ENCODE measurements at places on chromosomes 3 and 15. TPM values are rescaled to one million over a fixed set of nuclear protein-coding genes. Genes with fewer than 3 reads are reported as not detected.
A peak's percentile ranks its signal among the peaks of the same experiment; 100 is the strongest.

DNA sequence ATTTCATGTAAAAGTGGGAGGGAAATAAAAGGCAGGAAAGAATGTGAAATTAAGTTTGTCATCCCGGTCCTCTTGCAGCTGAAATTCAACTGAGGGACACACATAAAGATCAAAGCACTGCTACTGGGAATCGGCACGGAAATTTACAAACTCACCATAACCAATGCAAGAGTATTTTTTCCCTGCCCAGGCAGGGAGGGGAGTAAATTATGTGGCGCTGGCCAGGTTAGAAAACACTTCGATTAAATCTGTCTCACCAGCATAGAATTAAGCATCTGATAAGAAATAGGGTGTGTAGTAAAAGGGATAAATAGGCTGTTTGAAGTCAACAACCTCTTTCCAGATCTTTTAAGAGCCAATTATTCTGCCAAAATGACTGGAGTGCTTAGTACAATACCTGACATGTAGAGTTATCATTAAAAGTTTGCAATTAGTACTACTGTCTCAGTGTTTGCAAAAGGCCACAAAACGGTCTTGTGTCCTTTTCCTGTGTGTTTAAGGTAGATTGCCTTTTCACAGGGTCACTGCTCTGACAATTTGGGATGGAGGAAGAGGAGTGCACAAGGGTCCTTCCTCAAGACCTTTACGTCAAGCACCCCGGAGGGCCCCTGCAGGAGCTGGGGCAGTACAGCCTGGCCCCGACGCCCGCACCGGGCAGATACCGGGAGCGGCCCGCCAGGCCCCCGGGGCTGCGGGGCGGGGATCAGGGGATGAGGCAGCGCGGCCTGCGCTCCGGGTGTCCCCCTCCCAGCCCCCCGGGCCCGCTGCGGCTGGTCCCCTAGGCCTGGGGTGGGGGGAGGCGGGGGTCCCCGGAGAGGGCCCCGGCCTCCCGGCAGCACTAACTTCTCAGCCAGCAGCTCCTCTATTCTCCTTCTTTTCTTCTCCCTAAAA lies 651 bp downstream of the UBA3 start:
- DNase-seq, result no peak

DNA sequence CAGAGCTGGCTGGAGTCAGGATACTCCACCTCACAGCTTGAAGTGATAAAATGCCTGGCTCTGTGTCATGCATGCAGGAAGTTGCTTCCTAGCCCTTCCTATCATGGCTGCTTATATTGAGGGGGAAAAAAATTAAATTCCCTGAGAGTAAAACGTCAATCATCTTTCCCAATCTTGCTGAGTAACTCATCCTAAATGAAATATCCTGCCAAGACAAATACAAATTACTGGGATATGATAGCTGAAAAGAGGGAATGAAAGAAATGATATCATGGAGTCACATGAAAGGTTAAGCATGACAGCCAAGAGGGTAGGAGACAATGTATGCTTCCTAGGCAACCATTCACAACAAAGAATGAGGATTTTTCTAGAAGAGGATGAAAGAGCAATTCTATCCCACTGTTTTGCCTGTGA lies 110.6 kb downstream of the ABI3BP start:
- no peak for DNase-seq

GRCh38 chr3:13587442-13587841 lies 38.5 kb downstream of the FBLN2 start:
- no peak for DNase-seq

The NMB gene
- total RNA-seq, result 89.3 TPM

DNA sequence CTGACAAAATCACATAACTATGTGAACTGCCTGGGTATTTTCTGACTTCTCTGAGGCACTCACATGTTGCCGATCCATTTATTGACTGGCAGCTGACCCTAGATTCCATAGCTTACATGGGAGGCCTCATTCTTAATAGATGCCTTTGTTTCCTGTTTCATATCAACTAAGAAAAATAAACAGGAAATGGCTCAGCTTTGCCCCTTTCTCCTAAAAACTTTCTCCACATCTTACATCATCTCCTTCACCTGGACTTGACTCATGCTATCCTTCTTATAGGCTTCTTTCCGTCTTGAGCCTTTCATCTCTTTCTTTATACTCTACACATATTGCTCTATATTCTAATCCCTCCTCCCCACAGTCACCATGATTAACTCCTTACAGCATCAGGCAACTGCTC lies 38.0 kb downstream of the TXNRD3 start:
- DNase-seq, result no peak

- DNase-seq, result no peak
These were observed 528.6 kb downstream of the CADM2 start for GRCh38 chr3:85487375-85487774.

DNA sequence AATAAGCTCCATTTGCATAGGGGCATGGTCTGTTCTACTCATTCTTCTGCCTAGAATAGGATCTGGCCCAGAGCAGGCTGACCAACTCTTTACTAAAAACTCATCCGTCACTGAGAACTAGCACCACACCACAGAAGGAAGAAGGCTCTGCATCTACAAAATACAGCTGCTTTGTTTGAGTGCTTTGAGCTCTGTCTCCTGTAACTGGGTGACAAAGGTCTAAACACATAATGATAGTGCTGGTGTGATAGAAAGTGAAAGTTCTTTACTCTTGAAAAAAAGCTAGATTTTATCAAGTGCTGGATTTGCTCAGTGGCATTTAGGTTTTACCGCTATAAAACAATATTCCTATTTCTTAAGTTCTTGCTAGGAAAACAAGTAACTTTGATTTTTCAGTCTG lies 140.7 kb downstream of the FHIT start:
- DNase-seq, result no peak

DNA sequence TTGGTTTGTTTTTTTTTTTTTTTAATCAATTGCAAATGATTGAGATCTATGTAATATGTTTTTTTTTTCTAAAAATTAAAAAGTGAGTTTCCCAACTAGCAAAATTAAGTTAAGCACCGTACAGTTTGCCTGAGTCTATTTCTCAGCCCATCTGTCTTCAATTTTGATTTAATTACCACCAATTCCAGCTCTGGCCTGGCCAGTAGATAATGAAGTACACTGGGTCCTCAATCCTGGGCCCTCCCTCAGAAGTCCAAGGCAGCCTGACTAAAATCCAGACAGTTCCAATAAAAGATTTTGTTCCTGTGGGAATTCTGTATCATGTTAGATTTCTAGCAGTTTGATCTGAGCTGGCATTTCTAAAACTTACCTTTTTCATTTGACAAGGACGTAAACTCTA lies 887.2 kb downstream of the NAALADL2 start:
- no peak for DNase-seq

DNA sequence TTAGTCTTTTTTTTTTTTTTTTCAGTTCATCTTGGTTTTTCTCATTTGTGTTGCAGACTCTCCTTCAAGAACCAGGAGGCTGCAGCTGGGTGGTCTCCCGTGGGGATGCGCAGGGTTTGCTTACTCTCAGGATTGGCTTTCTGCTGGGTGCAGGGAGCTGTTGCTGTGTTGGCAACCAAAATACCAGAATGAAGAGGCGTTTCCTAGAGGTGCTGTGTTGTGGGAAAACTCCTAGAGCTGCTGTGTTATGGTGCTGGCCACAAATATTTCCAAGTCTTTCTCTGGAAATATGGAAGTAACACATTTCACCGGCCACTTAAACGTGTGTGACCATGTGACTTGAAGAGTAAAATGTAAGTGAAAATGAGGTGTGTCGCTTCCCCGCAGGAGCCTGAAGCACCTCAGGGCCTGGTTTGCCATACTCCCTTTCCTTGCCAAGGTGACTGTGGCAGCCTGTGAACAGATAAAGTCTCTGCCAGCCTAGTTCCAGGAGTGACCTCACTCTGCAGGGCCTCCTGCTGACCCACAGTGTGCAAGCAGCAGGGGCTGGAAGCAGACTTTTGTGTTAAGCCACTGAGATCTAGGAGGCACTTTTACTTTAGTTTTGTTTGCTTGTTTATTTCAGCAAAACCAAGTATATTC lies 258.9 kb downstream of the ADAMTS17 start:
- no peak for DNase-seq

DNA sequence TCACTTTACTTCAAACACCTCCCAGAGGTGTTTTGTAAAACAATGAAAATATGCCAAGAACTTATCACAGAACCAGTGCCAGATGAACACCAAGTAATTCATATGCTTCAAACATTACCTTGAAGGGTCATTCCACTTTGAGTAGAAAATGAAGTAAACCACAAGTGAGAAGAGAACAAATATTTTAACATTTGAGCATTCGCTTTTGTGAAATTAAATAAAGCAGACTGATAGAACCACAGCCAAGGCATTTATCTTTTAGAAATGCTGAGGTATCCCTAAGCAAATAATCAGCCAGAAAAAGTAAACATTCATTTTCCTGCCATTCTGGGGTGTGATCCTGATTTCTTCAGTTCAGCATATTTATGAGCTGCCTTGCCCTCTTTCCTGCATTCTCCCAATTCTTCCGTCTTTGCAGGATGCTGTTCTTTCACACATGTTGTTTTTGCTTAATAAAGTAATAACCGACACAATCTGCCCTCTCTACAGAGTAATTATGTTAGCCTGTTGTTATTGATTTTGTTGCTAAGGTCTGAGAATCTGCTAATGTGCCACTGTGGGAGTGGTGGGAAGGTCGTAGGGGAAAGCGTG lies 235.6 kb upstream of the TGFBR2 start:
- no peak for DNase-seq

The HYAL1 gene
- 16.9 TPM for total RNA-seq

DNA sequence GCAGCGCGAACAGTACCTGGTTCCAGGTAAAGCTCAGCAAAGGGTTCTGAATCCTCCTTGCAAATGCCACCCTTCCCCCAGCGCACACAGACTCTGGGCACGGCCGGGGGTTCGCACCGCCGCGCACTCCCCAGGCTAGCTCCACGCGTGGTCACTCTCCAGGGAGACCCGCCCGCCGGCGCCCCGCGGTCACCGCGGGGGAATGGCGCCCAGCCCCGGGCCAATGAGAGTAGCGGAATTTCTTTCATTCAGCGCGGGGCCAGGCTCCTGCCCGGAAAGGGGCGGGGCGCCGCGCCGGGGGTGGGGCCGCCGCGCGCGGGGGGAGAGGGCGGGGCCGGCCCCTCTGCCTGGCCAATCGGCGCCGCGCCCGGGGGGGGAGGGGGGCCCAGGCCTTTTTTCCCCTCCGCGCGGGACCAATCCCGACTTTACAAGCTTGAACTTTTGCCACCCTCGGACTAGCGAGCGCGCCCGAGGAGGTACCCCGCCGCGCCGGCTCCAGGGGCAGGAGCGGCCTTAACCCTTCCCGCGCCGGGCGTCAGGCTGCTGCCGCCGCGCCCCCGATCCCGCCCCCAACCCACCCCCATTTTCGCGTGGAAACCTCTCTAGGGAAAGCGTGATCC lies 1.1 kb upstream of the SMAD6 start:
- peak; percentile 86 for DNase-seq

DNA sequence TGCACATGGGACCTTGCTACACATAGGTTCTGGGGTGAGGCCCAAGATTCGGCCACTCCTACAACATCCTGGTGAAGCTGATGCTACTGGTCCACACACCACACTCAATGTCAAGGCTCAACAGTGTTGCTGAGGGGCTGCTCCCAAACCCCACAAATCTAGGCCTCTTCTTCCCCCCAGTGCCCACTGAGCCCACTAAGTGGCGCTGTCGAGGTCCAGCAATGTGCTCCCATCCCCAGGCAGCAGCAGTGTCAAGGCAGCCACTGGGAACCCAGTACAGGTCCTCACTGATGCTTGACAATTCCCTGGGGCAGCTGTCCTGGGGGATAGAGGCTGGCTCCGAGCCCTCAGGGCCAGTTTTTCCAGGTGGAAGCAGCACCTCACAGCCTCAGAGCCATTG lies 21.5 kb downstream of the SCN5A start:
- DNase-seq, result no peak

The IFT57 gene
- total RNA-seq, result 59.6 TPM

DNA sequence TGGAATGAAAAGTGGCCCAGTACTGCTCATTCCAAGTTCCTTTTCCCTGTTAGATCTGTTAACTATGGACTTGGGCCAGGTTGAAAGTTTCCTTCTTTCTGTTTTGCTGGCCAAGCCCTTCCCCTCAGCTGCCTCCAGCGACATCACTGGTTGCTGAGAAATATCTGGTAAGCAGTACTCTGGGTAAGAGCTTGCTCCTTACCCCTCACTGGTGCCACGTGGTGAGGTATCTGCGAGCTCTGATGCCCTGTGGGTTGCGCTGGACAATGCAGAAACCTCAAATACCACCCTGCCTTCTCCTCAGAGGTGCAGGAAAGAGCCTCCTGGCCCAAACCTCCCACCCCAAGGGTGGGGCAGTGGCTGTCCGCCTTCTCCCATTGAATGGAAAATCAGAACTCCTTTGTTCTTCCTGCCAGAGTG lies 42.9 kb upstream of the APH1B start:
- no peak for DNase-seq

DNA sequence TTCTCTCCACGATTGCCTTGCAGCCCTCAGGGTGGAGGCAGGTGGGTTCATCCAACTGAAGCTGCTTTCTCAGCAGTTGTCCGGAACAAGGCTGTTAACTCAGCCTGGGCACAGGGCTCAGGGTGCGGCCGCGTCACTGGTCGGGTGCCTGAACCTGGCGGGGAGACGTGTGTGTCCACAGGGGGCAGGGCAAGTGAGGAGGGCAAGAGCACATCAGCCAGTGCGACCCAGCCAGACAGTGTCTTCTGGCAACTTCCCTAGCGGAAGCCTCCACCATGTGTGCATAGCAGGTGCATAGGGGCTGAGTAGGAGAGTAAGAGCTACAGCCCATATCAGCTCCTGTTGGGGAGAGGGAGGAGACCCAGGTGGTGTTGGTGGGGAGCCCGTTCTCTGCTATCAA lies 150.4 kb upstream of the THRB start:
- DNase-seq, result no peak

GRCh38 chr3:57582474-57583168 lies 14.5 kb downstream of the ARF4 start:
- DNase-seq, result no peak

- DNase-seq, result no peak
These were observed 97.7 kb downstream of the RPL39L start for GRCh38 chr3:187041362-187042307.

The MST1R gene
- 12.6 TPM for total RNA-seq

DNA sequence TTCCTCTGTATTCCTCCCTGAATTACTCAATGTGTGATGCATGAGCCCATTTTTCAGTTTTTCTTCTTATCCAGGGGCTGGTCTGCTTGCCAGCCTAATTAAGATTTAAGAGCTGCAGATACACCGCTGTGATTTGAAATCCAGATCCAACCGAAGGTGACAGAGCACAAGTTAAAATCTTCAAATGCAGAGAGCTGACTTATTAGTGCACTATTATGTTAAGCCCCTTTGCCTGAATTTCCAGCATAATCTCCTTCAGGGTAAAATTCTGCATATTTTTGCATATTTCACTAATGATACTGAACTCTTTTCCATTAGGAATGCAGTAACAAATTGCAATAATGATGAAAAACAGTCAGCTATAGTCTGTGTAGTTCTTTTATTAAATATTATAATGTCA lies 583.6 kb downstream of the ROBO2 start:
- DNase-seq, result no peak

DNA sequence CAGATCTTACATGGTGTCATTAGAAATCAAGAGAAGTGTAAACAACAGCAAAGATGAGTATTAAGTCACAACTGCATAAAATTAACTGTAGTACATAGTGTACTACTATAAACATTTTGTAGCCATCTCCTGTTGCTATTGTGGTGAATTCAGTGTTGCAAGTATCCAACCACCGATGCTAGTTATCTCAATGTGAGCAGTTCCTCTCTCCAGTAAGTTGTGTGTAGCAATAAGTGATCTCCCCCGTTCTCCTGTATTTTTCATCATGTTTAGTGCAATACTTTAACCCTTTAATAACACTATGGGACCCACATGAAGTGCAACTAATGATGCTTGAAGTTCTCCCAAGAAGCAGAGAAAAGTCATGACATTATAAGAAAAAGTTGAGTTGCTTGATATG lies 264.7 kb upstream of the KCNH8 start:
- DNase-seq, result no peak

The TRPM1 gene
- not detected for total RNA-seq
